Fibroblast of skin of back (primary cell): ENCODE measurements at places on chromosomes 2 and 18.

GRCh38 chr18:68714366-68714711 lies 569 bp downstream of the TMX3 start:
- DNase-seq: no peak

DNA sequence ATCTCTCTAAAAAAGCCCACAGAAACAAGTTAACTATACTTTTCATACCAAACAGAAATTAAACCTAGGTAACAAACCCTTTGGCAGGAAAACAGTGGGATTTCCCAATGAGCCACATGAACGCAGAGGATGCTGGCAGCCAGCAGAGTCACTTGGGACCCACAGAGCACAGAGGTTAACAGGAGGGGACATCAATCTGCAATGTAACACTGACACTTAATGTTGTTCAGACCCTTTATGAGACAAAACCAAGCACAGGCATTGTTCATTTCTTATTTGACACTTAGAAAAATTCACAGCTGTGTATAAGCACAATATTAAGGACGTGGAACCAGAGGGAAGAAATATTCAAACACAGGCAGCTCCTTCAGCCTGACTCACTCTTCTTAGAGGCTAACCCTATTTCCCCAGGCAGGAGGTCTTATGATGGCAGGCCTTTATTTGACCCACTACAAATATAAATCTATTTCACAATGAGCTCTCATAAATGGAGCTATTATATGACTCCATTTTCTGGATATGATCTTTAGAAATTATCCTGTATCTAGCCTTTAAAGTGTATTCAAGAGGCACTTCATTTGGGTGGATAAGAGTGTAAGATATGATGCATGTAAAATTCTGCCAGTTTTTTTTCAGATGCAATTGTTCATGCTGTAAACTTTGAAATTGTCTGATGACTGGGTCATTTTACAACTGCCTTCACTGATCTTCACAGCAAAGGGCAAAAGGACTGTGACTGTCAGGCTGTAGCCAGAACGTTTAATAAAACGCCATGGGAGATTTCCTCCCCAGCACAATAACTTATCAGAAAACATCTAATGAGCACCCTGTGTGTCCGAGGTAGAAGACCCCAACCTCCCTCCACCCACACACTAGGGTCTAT lies 132.8 kb upstream of the SATB2 start:
- no peak for DNase-seq

DNA sequence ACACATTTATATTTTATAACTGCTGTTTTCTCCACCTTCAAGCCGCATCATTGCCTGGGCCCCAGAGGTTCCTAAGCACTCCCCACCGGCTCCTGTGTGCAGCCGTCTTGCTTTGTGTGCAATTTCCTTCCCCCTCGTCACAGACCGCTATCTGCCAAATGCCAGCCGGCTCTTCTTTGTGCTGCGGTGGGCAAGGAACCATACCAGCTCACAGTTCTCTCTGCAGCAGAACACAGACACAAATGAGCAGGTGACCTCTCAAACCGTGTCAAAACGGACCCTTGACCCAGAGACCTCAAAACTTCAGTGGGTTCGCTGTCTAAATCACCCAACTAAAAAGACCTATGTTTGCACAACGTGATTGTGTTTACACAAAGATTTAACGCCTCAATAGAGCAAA lies 58.2 kb downstream of the KLF7 start:
- DNase-seq: no peak

DNA sequence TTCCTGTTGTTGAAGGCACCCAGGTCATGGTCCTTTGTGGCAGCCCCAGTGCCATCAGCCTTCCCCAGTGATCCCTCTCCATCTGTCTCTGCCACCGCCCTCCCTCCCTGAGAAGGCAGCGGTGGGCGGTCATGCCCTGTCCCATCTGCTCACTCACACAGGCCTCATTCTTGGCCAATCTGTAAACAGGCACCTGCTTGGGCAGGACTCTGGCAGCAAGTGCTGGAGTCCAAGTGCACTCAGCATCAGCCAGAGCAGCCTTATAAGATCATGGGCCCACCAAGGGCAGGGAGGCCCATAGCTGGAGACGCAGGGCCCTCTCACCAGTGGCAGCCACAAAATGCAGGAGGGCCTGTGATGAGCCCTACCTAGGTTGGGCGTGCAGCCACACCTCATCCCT lies 140.9 kb downstream of the TWIST2 start:
- no peak for DNase-seq

- peak; percentile 50 for DNase-seq
Measured at GRCh38 chr2:145036421-145037011, 516.6 kb upstream of the ZEB2 start.

DNA sequence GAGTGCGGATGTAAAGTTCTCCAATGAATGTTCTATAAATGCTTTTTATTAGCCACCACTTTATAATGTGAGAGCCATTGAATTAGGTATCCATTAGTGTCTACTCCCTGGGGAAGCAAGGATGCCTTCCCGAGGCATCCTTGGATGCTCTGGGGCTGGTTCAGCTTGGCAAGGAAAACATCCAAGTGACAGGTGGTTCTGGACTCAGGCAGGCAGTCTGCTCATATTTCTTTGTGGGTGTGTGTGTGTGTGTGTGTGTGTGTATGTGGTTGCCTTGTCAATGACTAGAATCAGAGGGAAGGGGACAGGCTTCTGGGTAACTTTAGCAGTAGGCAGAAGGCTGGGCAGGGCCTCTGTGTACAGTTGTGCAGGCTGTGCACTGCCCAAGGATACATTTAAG lies 149.2 kb downstream of the TSN start:
- no peak for DNase-seq

DNA sequence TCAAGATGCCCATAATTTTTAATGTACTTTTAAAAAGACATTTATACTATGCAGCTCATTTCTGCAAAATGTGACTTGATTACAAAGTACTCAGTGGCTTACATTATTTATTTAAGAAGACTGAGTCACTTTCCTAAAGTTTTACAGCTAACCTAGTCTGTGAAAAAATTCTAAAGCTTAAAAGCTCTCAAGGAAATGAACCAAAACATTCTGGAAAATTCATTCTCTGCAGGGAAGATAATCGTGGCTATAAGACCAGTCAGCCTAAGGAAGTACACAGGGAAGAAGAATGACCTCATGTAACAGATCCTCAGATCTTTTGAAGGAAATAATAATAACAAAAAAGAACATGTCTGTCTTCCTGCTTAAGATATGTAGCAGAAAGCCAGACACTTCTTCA lies 232.1 kb upstream of the STK17B start:
- DNase-seq: peak; percentile 92

DNA sequence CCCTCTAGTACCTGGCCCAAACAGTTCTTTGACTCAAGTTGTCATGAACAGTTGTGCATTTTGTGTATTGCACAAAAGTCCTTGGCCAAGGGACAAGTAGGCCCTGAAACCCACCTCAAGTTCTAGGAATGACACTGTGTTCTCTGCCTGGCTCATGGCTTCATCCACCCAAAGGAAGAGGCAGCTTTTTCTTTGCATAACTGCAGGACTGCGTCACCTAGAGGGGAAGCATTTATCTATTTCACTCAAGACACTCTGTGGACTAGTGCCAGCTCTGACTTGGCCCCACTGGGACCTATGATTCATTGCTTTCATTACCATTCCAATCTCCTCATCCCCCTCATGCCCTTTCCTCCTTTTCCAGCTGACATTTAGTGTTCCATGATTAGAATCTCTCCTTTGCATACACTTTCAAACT lies 119.3 kb upstream of the SIX2 start:
- peak; percentile 99 for DNase-seq

- no peak for DNase-seq
Measured at GRCh38 chr2:77640924-77641323, 118.7 kb upstream of the LRRTM4 start.

DNA sequence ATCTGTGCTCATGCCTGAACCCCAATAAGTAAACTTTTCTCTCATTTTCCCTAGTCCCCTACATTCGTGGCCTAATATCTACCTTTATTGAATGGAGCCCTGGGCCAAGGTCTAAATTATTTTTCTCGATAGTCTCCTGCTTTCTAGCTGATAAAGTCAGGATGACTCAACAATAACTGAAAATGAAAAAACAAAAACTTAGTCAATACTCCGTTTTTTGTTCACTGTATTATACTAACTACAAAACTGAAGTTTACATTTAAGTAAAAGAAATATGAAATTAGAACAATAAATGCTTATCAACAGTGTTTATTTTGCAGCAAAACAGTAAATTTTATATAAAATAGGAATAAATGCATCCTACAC lies 32.2 kb downstream of the AOX1 start:
- no peak for DNase-seq

DNA sequence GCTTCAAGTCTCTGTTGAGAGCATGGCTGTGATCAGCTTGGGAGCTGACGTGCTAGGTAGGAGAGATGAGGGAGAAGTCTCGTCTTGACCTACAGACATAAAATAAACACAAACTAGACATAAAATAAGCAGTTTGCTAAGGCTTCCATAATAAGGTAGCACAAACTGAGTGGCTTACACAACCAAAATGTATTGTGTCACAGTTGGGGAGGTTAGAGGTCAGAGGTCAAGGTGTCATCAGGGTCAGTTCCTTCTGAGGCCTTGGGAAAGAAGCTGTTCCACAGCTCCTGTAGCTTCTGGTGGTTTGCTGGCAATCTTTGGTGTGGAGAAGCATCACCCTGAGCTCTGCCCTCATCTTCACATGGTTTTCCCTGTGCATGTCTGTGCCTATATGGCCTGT lies 20.2 kb downstream of the DAW1 start:
- DNase-seq: no peak

- peak; percentile 12 for DNase-seq
Measured at GRCh38 chr18:72867746-72868584, at the start of gene NETO1. Gene NETO1 (minus strand): TSS chr18:72867987. CDS start chr18:72867291, 696 bp downstream.

DNA sequence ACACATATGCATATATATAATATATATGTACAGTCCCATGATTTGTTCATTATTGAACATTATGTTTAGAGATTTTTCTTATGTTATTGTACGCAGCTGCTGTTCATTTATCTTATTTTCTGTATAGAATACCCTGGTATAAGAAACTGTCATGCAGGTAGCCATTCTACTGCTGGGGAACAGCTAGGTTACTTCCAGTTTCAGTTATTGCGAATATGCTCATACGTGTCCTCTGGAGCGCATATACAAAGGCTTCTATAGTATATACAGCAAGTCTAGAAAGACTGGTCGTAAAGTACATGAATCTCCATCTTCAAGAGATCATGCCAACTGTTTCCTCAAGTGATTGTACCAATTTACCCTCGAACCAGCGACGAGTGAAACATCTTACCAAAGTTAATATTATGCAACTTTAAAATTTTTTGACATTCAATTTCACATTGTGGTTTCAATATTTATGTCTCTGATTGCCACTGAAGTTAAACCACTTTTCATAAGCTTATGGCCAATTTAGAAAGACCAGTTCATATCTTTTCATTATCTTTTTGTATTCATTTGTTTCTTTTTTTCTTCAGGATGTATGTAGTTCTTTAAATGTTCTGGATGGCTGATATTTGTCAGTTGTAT lies 53.5 kb downstream of the RDH14 start:
- no peak for DNase-seq

DNA sequence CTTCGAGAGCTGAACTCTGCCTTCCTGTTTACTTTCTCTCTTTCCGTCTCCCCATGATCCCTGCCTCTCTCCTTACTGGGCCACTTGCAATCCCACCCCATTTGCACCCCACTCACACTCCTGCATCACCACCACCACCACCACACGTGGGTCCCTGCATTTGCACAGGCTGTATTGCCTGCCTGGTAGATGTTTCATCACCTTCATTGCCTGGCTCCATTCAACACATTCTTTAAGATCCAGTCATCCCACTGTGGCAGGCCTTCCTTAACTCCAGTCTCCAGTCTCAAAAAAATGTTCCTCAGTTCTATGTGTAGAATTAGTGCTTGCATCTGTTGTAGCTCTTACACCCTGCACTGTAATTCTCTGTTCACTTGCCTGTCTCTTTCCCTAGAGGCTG lies 13.9 kb downstream of the NOSTRIN start:
- DNase-seq: peak; percentile 70

DNA sequence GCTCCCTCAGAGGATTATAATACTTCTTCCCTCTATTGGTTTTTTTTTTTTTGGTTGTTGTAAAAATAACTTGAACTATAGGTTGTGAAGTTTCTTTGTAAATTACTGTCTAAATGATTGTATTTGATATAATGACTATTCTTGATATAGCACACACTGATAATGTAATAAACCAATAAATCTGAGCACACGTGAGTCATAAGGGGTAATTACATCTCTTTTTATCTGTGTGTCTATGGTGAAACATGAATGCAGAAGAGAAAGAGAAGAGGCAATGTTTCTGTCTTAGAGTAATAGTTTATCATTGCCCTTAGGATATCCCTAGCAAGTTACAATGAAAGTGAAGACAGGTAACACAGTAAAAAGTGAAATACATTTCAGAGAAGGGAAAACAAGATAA lies 64.1 kb upstream of the RAPGEF4 start:
- DNase-seq: no peak

GRCh38 chr18:74478880-74479279 lies 17.3 kb upstream of the CNDP2 start:
- DNase-seq: no peak

DNA sequence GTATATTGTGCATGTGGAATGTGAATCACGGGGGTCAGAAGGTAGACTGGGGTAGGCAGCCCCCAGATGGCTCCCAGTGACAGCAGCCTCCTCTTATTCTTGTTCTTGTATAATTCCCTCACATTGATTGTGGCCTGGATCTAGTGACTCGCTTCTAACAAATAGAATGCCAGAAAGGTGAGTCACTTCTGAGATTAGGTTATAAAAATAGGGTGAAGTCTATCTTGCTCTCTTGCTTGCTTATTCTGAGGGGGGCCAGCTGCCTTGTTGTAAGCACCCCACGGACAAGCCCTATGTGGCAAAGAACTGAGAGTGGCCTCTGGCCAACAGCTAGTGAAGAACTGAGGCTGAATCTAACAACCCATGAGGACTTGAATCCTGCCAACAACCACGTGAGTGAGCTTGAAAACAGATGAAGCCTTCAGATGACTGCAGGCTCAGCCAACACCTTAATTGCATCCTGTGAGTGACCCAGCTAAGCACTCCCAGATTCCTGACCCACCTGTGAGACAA lies 15.6 kb upstream of the RMND5A start:
- DNase-seq: peak; percentile 86

GRCh38 chr2:85078536-85078935 lies 54.7 kb upstream of the TCF7L1 start:
- no peak for DNase-seq

DNA sequence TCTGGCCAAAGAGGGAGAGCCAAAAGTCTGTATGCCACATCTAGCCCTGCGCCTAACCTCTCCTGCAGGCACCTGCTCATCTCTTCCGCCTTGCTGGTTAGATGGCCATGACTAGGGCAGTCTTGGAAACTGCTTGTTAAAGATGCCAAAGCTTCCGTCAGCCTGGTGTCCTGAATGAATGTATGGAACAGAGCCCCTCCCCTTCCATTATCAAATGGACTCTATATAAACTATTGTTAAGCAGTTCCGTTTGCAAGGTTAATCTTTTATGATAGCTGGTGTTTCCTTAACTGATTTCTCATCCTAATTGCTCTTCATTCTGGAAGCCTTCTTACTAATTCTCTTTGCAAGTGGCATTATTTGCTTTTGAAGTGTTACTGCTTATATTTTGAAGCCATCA lies 87.1 kb downstream of the ATP9B start:
- DNase-seq: no peak

GRCh38 chr2:133061874-133062593 lies 392.0 kb upstream of the LYPD1 start:
- DNase-seq: peak; percentile 26
